ENCODE measurements at places on chromosomes 1 and 21. TPM values are rescaled to one million over a fixed set of nuclear protein-coding genes. Genes with fewer than 3 reads are reported as not detected.

Gene PADI1
- 0.01 TPM for polyA plus RNA-seq

Gene MSH4
- 0.88 TPM for polyA plus RNA-seq

Gene NBL1
- polyA plus RNA-seq: 48.5 TPM

Gene AGMAT
- not detected for polyA plus RNA-seq

Gene KCNJ9
- 0.01 TPM for polyA plus RNA-seq

Gene GBP6
- not detected for polyA plus RNA-seq

Gene MAB21L3
- polyA plus RNA-seq: not detected

Gene CRABP2
- 1.5 TPM for polyA plus RNA-seq

Gene ASAP3
- polyA plus RNA-seq: 22.9 TPM

Gene OR2T11
- polyA plus RNA-seq: not detected

Gene SFN
- not detected for polyA plus RNA-seq

Gene PTPRF
- 1.7 TPM for polyA plus RNA-seq

Gene SRRM1
- 83.0 TPM for polyA plus RNA-seq

Gene DHCR24
- polyA plus RNA-seq: 70.6 TPM

Gene S100A7A
- not detected for polyA plus RNA-seq

Gene SLC25A34
- polyA plus RNA-seq: 1.1 TPM

Gene ERICH3
- polyA plus RNA-seq: 0.07 TPM
